Amygdala (tissue), 56 donors: ENCODE measurements at places on chromosomes 4 and X.

GRCh38 chr4:47287735-47288134 lies 175.8 kb downstream of the COMMD8 start:
- no peak for DNase-seq

DNA sequence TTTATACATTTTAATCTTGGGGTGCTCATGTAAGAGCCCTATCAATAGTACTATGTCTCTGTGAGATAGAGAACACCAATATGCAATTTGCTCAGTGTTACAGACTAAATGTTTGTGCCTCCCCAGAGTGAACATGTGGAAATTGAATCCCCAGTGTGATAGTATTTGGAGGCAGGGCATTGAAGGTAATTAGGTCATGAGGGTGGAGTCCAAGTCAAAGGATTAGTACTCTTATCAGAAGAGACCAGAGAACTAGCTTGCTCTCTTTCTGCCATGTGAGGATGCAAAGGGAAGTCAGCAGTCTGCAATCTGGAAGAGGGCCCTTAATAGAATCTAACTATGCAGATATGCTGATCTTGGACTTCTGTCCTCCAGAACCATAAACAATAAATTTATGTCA lies 1317.0 kb downstream of the STIM2 start:
- no peak for DNase-seq

GRCh38 chr4:138241281-138242075 lies 671 bp downstream of the SLC7A11 start:
- DNase-seq, result no peak

DNA sequence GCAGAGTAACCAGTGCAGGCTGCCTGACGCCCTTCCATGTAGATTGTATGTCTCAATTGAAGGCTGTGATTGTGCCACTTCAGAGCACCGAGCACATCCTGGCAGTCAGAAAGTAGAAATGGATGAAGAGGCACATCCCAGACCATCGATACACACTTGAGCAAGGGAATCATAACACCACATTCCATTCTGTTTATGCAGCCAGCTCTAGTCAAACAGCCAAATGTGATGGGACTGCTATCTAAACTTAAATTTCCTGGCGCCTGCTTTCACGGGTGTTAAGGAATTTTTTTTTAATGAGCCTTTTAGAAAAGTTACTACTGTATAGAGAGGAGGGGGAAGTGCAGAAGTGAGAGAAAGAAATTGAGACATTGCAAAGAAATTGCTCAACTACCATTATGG lies 84.4 kb downstream of the PPARGC1A start:
- DNase-seq, result no peak

GRCh38 chr4:20761382-20761781 lies 61.1 kb downstream of the PACRGL start:
- DNase-seq, result no peak

DNA sequence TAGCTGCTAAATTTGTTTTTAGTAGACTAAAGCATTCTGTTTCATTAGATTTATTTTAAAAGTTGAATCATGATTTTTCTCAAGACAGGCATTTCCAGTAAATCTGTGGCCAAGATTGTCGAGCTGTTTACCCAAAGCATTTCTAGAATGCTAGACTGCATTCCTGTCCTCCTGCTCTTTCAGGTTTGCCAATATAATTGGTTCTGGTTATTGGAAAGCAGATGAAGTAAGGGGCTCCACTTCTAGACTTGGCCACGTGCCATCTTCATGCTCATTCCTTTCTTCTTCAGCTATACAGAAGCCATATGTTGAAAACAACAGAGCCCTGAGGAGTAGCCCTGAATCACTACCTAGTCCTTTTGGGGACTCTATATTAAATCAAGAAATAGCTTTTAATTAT lies 62.5 kb downstream of the PGRMC2 start:
- DNase-seq, result no peak

GRCh38 chr4:69848028-69848427 lies 11.9 kb downstream of the SULT1E1 start:
- no peak for DNase-seq

GRCh38 chrX:10726647-10727046 lies 106.3 kb upstream of the MID1 start:
- no peak for DNase-seq

DNA sequence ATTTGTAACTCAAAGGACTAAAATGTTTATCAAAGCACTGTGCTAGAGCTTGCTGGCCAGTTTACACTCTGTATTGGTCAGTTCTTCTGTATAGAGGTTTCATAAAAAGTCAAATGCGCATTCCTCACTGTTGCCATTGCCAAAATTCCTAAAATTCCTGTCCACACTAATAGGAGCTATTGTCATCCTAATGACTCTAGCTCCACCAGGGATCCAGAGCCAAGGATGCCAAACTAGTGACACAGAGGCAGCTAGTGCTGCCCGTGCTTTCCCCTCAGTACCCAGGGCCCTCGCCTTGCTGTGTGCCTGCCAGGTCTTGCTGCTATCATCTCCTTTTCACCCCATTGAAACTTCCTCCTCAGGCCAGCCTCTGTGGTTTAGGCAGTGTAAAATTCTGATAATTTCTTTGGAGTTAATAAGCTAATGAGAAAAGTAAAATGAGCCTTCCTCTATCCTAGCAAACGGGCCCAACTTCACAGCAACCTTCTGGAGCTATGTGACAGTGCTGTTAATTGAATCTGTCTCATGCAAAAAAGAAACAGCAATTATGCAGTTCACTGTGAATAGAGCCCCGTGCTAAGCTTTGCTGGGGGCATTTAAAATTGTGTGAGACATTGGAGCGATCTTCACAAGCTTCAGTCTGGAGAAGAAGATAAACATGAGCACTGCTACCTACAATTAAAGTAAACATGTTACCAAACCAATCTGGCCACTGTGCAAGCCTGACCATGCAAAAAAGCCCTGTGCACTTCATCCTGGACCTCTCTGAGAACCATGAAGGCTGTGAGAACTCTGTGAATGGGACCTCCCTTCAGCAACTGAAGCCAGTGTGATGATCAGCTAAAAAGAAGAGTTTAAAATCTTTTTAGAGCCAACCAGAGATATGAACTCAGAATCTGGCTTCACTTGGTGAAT lies 43.1 kb upstream of the FGF2 start:
- DNase-seq, result no peak

GRCh38 chr4:183832776-183833450 lies 72.2 kb upstream of the STOX2 start:
- no peak for DNase-seq

- no peak for DNase-seq
Observed at GRCh38 chrX:45628041-45628440, 427.4 kb upstream of the DIPK2B start.

- no peak for DNase-seq
Observed at GRCh38 chrX:75361788-75362187, 87.9 kb downstream of the UPRT start.

DNA sequence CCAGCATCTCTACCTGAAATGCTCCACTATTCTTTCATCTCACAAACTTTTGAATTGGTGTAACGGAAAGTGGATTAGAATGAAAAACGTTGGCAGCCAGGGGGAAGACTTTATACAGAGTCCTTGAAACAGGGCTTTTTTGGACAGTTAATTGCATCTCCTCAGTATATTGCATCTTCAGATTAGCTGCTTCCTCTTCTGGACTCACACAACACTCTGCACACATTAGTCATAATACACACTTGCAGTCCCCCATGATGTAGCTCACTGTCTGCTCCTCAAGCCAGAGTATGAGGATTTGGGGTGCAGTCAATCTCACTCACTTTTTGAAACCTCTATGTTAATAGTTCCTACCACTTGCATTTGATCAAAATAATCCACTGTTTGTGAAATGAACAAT lies 101.0 kb downstream of the ADGRA3 start:
- no peak for DNase-seq

- DNase-seq, result no peak
Observed at GRCh38 chr4:146260521-146260920, 46.2 kb downstream of the REELD1 start.

- peak; percentile 85 for DNase-seq
Observed at GRCh38 chr4:95549246-95550114, 707 bp upstream of the UNC5C start.

DNA sequence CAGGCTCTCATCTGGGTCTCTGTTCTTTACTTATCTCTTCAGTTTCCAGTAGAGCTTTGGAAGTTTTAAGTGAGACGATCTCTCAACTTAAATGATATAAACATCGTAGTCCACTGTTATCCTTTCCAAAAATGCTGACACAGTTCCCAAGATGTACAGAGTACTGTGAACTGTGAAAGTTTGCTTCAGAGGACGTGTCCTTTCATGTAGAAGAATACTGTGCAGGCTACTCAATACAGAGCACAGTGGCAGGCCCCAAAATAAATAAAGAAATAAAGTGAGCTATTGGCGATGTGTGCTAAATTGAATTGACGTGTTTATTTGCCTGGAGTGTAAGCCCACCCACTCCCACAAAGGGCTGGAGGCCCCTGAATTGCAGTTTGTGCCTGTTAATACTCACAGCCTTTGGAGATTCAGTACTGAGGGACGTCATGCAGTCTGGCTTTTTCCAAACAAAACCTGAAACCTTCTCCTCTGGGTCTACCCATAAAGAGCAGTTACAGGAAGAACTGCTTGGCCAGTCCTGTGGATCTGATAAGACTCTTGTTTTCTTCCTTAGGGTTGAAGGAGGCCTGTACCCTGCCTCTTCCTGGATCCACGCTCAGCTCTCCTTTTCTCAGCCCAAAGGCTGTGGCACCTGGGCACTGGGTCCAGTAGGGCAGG lies 66.1 kb downstream of the SOWAHB start:
- DNase-seq, result no peak

DNA sequence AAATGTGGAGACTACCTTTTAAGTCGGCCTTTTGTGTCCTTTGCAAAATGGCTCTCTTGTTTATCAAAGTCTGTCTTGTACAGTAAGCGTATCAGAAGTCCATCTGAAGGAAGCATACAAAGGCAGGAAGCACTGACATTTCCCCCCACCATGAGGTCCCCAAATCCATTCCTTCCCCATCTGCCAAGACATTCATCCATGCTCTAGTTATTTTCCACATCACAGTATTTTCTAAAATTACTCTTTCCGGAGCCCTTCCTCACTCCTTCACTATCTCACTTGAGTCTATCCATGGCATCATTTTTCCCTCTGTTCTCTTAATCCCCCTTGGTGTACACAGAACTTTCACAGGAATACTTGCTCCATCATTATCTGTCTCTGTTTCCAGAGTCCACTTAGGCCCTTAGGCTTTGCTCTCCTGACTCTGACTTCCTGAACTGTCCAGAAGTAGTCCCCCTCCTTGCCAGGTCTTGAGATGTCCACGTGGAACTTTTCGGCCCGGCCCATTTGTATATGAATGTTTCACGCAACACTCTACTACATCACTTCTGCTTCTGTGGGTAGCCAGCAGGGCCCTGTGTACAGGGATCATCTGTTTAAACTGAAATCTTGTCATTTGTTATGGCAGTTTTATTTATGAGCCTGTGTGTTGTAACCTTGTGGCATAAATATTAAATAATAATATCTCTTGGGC lies 2.1 kb downstream of the SEL1L3 start:
- DNase-seq, result no peak

DNA sequence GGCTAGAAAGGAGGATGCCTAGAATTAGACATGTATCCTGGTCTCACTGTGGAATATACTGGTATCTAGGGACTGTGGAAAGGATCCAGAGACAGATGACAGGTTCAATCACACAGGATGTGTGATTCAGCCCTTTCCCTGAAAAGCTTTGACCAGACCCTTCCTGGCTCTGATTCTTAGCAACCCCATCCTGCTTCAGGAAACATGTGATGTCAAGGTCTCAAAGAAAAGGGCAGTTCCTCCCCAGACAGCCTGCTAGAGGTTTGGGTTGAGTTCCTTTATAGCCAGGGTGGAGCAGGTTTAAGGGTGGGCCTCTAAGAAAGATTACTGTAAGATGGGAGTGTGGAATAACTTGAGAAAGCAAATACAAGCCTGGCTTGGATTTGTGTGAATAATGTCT lies 3.0 kb downstream of the BMP15 start:
- no peak for DNase-seq

GRCh38 chr4:45477311-45477733 lies 646.5 kb downstream of the GABRG1 start:
- no peak for DNase-seq

DNA sequence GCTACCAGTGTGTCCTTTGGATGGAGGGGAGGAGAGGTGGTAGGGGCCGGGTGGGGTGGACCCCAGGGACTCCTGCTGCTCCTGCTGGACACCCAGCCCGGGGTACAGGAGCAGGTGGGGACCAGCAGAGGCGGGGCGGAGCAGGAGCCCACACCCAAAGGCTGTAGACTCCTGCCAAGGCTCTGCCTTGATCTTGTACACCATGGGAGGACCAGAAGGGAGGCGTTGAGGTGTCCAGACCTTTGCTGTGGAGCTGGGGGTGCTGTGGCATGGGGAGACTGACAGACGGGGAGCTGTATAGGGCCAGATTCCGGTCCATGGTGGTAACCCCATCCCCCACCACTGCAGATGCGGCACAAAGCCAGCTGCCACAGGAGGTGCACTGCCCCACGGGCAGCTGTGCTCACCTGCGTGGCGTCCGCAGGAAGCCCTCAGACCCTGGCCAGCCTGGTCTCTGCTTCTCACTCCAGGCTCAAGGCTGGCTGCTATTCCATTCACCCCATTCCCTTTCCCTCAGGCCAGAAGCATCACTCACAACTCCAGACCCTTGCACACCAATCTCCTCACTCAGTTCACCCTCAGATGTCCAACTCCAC lies 5.0 kb upstream of the SLC26A1 start:
- no peak for DNase-seq

DNA sequence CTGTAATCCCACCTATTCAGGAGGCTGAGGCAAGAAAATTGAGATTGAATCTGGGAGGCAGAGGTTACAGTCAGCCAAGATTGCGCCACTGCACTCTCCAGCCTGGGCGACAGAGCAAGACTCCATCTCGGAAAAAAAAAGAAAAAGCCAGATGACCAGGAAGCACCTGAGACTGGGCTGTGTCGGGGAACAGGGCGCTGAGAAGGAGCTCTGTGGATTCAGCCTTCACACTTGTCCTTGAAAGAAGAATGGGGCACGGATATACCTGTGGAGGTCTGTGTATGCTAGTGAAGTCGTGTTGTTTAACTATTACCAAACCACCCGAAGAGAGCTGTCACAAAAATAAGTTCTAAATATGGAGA lies 39.3 kb upstream of the TADA2B start:
- no peak for DNase-seq

- no peak for DNase-seq
Observed at GRCh38 chr4:139955600-139955999, 198.4 kb downstream of the MAML3 start.

- DNase-seq, result no peak
Observed at GRCh38 chr4:146520896-146521540, 722 bp downstream of the SLC10A7 start.

DNA sequence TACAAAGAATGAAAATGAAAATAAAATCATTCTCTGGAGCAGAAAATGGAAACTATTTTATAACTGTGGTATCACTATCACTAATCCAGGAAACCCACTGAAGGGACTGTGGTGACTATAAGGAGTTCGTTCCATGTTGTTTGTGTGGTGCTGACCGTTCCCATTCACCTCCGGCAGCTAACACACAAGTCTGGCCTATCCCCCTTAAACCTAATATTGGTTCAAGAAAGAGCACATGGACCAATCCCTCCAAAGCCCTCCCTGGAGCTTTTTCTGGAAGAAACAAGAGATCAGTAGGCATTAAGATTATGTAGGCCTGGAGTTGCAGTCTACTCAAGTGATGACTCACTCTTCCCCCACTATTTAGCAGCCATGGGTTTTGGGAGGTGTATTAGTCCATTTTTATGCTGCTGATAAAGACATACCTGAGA lies 25.9 kb upstream of the FAM241A start:
- DNase-seq, result no peak

GRCh38 chrX:23907498-23908218 lies at the start of the genes APOO and CXorf58:
APOO (minus strand) TSS chrX:23907938; CDS start chrX:23907702, 236 bp downstream.
CXorf58 (plus strand) TSS chrX:23908006; CDS start chrX:23910303, 2,297 bp downstream.
- peak; percentile 91 for DNase-seq

GRCh38 chrX:45198301-45198700 lies 2.4 kb downstream of the DIPK2B start:
- no peak for DNase-seq

GRCh38 chrX:135484641-135485289 lies 35.7 kb upstream of the INTS6L start:
- DNase-seq, result peak; percentile 0
